ENCODE measurements at places on chromosomes 6 and 20.

DNA sequence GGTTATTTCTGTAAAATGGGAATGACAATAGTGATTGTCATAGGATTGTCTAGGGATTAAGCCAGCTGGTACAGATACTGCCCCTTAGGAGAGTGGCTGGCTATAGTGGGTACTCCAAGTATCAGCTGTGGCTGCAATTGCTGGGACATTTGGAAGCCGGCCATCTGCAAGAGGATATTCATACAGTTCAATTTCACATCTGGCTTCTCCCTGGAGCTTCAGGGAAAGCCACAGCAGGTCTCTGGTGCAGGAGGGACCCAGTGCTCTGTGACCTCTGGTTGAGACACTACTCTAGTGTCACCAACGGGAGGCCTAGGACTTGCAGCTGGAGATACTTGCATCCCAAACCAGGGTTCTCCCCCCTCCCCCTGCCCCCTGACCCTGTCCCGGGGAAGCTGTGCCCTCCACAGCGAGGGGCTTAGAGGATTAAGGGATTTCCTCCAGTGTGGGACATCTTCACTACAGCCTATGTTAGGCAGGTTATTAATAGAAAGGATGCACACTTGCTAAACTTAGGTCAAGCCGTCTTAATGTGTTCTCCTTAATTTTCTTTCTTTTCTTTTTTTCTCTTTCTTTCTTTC, 2.7 kb downstream of the SLC2A10 start:
- DNase-seq: no peak

DNA sequence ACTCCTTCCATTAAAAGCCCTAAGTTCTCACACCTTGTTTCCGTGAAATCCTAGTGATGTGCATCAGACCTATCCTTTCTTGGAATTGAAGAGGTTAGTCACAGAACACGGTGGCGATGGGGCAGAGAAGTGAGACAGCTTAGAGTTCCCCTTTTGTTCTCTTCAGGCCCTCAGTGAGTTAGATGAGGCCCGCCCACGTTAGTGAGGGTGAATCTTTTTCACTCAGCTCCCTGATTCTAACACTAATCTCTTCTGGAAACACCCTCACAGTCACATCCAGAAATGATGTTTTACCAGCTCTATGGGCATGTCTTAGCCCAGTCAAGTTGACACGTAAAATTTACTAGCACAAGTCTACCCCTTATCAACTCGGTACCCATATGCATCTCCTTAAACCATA, 172.7 kb upstream of the NOX3 start:
- no peak for DNase-seq

GRCh38 chr6:124441450-124441849, 520.8 kb upstream of the RNF217 start:
- no peak for DNase-seq

DNA sequence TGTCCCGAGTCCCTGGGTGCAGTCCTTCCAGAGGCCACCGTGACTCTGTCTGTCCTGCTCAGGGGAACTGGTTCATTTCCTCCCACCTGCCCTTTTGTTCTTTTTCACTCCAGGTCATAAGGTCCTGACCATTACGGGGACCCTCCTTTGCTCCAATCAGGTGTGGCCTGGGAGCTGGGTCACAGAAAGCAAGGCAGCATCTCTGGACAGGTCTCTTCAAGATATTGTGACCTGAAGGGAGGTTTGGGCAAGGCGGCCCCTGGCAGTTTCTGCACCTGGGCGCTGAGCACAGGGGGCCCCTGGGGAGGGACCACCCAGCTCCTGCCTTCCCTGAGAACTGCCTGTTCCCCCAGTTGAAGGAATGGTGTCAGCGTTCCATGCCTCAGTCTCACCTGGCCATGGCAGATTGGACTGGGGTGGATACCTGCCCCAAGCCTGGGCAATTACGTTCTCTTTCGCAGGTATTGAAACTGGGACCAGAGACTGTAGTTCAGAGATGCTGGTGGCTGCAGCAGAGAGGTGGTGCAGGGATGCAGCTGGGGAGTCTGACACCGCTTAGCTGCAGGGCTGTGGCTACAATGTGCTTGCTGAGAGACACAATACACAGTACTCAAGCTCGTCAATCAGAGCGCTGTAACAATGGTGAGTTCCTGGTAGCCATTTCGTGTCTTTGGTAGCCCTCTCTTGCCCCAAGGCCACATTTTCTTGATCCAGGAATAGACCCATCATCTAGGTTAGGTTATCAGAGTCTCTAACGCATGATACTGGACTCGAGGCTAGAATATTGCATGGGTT, 15.6 kb upstream of the NELFCD start:
- DNase-seq: no peak

- DNase-seq: no peak
Observed at GRCh38 chr6:5747379-5747778, 259.3 kb downstream of the NRN1 start.

GRCh38 chr20:16245879-16246278, 327.4 kb downstream of the KIF16B start:
- DNase-seq: peak; percentile 20

DNA sequence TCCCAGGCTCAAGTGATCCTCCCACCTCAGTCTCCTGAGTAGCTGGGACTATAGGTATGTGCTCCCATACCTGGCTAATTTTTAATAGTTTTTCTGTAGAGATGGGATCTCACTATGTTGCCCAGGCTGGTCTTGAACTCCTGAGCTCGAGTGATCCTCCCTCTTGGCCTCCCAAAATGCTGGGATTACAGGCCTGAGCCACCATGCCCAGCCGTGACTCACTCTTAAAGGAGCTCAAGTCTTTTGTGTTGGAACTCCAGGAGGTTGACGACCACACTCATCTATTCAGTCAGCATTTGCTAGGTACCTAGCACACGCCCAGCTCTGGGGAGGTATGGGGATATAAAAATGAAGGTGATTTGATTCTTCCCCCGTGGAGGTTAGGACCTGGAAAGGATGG, 62.8 kb downstream of the UTRN start:
- no peak for DNase-seq

DNA sequence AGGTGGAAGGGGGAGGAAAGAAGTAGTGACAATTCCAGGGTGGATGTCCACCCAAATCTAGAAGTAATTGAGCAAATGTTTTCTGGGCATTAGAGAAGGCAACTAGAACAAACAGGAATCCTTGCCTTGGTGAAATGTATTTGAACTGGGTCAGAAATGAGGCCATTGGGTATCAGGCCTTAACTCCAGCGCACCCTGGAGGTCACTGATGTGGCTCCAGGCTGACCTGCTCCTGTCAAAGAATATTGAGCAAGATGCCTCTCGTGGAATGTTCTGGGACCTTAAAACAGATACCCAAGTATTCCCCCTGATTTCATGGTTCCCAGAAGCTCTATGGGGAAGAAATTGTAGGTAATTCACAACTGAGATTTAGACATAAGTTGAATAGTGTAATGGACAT, 6.9 kb downstream of the HLA-DPB1 start:
- DNase-seq: peak; percentile 62

- no peak for DNase-seq
Observed at GRCh38 chr20:62254021-62254724, 15.9 kb downstream of the OSBPL2 start.

GRCh38 chr20:61755971-61756845, 309.5 kb downstream of the TAF4 start:
- DNase-seq: no peak

DNA sequence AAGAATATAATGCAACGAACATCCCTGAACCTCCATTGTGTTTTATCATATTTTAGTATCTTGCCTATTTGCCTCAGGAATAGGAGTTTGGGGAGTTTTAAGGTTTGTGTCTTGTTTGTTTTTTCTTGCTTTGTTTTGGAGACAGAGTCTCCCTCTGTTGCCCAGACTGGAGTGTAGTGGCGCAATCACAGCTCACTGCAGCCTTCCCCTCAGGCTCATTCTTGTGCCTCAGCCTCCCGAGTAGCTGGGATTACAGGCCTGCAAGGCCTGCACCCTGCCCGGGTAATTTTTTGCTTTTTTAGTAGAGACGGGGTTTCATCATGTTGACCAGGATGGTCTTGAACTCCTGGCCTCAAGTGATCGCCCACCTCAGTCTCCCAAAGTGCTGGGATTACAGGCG, 63.3 kb upstream of the CARMIL1 start:
- DNase-seq: no peak

DNA sequence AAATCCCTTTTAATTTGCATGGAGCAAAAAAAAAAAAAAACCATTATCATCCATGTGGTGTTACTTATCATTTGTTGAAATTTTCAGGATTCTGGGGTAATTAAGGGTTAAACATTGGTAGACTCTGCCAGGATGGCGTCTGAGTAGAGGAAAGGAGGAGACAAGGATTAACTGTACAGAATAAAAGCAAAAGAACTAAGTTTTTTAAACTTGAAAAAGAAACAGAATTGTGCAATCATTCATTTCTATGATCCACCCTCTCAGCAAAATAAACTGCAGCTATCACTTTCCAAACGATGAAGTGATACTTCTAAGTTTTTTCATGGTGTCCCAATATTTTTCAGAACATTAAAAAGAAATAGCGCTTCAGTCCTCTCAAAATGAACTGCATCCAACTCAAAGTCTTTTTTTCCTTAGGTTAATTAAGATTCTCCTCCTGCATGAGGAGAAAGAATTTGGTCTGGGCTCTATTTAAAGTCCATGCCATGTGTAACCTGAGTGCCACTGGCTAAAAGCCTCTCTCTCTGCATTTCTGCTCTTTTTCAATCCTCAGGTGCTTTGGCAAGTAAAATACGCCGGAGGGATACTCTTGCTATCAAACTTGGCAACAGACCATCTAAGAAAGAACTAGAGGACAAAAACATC, 69.5 kb upstream of the LTV1 start:
- DNase-seq: no peak

DNA sequence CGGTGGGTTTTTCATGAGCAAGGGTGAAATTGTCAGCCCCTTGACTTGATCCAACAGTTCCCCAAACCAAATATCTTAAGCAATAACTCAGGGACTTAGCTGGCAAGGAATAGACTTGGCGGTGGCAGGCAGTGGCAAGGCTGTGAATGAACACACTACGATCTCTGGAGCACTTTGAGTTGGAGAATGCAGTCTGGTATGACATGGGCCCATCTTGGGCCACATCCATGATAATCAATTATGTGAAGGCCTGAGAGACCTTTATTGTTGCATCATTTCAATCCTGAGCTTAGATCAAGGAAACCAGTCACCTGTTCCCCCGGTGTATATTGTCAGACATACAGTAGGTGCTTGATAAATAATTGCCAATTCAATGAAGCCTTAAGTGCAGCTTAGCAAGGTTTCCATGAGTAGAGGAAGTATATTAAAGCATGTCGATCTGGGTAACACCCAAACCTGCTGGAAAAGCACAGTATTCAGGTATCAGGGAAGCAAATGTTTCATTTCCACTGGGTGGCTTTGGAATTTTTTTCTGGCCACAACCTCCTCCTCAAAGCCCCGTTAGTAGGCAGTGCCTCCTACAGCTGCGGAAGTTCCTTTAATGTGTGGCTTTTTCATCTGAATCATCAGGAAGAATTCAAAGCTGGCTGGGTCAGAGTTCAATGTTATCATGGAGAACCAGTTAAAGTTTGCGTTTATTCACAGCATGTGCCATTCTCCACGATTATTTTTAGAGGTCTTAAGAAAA, 10.2 kb downstream of the CASS4 start:
- no peak for DNase-seq

DNA sequence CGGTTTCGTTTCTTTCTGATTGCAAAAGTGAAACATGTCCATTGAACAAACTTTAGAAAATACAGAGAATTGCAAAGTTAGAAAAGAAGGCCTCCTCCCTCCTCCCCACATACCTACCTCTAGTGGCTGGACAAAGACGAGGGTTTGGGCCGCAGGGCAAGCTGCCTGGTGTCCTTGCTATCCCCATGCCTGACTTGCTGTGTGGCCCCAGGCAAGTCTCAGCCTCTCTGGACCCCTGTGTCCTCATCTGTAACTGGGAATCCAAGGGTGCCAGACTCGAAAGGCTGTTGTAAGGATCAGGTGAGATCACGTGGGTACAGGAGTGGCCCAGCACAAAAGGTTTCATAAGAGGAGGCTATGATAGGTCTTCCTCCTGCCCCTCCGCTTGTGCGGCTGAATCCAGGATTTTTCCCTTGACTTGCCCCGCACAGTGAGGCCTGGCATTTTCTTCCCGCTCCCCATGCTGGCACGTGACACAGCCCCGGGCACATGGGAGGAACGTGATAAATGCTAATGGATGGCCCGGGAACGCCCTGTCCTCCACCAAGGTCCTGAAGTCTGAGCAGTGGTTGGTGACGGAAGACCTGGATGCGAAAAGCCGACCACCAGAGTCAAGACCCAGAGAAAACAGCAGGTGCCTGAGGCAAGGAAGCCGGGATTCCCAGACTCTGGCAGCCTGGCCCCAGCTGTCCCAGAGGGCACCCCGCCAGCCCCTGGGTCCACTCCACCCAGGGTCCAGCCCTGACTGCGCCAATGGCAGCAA, 55.8 kb downstream of the UBE2V1 start:
- no peak for DNase-seq

- peak; percentile 37 for DNase-seq
Observed at GRCh38 chr20:39152126-39152525, 190.0 kb downstream of the DHX35 start.

DNA sequence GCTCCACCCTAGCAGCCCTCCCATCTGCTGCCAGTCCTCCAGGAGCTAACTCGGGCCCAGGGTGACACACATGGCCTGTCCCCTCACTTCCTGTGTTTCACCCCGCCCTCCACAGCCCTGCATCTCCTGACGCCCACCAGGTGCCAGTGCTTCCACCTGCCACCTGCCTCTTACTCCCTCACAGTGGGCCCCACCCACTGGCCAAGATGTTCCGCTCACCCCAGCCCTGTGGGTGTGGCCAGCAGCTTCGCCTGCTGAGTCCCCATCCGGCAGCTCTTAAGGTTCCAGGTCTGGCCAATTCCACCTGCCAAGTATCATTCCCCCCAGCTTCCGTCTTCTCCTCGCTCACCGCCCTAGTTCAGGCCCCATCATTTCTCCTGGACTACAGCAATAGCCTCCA, 184.1 kb downstream of the MBOAT1 start:
- no peak for DNase-seq

DNA sequence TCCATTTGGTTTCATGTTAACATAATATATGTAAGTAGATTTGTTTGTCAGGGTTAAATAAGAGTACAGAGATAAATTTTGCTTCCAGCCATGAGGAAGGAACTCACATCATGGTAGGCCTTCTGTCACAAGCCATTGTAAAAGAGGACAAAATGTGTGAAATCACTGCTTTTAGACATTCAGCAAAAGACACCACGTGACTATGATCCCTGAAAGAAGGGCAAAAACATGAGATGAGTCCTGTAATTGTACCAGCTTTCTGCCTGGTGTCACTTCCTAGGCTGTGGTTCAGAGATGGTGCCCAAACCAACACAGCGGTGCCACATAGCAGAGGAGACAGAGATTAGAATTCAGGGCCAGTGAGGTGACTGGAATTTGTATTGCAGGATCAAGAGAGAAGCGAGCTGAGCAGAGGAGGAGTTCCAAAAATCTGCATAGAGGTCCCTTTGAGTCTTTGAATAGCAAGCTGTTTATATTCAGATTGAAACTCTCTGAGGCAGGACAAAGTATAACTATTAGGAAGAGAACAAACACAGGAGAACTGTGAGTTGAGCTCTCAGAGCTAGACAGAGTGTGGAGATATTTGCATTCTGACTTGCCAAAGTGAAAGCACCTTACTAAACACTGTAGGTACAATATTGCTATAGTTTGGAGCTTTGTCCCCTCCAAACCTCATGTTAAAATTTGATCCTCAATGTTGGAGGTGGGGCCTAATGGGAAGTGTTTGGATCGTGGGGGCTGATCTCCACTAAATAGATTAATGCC, 52.6 kb upstream of the PDE7B start:
- DNase-seq: no peak

GRCh38 chr6:128952902-128953301, 70.0 kb downstream of the LAMA2 start:
- DNase-seq: no peak

All from stomach (tissue), 19 donors.